Stimulated activated CD8-positive, alpha-beta memory T cell treated with anti-CD3 and anti-CD28 coated beads, Interleukin-7, amount 100 ng/mL, for 24 hours (primary cell): ENCODE measurements at places on chromosomes 12 and 14.

DNA sequence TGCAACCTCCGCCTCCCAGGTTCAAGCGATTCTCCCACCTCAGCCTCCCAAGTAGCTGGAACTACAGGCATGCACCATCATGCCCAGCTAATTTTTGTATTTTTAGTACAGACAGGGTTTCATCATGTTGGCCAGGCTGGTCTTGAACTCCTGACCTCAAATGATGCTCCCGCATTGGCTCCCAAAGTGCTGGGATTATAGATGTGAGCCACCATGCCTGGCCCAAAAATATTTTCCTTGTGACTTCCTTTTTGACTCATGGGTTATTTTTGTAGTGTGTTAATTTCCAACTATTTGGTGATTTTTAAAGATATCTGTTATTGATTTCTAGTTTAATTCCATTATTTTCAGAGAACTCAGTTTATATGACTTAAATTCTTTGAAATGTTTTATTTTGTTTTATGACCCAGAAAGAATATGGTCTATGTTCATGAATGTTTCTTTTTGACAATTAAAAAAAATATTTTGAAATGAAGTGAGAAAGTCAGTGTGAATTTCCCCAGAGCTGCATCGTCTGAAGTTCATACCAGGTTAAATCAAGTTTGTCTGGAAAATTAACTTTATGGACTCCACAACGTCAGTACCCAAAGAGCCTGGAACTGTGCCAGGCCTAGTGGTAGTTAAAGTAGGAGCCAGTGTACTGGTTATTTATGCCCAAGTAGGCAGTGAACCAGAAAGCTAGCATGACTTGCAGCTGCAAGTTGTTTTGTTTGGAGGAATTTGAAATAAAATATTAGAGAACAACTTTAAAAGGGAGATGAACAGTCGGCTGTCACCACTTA lies 2.8 kb upstream of the CDKL1 start:
- no peak for DNase-seq

- DNase-seq = no peak
These were observed 6.6 kb downstream of the BRF1 start for GRCh38 chr14:105294142-105294597.

DNA sequence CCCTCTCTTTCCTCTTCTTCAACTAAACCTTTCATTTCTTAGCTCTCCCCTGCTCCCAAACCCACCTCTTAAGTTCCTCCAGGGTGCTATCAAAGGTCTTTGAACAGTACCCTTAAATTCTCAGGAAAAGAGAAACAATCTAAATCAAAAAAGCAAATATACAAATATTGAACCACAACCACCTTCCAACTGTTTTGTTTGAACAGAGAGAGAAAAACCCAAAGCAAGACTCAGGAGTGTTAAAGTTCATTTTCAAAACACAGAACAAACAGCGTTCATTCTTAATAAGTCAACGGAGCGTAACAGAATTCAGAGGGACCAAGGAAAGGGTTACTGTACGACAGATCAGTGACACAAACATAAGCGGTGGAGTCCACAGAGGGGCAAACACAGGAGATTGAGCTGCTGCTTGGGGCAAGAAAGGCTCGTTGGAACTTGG lies 73.3 kb downstream of the NDUFA12 start:
- DNase-seq = no peak

DNA sequence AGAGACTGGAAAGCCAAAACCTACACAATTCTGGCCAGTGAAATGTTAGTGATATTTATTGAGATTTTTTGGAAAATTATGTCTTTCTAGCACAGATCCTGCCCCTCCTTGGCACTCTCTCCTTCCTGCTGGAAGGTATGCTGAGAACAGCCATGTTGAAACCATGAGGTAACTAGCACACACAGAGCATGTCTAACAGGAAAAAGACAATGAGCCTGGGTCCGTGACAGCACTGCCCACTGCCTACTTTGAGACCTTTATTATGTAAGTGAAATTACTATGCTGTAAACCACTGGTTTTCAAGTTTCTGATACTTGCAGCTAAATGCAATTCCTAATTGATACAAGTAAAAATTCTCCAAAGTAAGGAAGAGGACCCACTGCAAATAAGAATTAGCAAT lies 81.6 kb upstream of the SINHCAF start:
- no peak for DNase-seq

GRCh38 chr12:93033948-93034347 lies 104.9 kb upstream of the EEA1 start:
- no peak for DNase-seq

DNA sequence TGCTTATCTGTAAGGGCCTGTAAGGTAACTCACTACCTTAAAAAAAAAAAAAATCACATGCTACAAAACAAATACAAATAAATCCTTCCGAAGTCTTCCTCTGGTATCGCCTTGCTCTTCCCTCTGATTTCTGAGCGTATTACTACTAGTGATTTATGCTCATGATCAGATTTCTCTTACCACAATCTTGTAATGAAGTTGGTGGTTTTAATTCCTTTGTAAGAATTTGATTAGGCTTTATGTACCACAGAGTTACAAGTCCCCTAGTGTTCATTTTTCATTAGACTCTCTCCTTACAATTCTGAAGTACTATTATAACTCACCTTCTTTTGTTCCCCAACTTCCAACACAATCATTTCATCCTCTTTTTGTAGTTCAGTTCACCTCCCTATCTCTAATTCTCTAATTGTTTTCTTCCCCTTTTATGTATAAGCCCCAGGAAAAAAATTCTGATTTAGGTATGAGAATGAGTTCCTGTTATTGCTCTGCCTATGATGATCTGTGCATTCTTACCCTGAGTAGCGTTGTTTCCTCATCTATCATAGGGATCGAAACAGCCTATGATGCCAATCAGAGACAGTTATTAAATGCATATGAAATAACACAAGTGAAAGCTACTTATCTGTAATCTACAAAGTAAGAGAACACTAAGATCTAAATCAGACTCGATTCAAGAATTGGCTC lies 81.5 kb downstream of the EPS8 start:
- no peak for DNase-seq

GRCh38 chr14:64438181-64438841 lies 27.0 kb upstream of the AKAP5 start:
- DNase-seq = no peak

- DNase-seq = no peak
These were observed 39.4 kb downstream of the HNRNPC start for GRCh38 chr14:21229821-21230220.

DNA sequence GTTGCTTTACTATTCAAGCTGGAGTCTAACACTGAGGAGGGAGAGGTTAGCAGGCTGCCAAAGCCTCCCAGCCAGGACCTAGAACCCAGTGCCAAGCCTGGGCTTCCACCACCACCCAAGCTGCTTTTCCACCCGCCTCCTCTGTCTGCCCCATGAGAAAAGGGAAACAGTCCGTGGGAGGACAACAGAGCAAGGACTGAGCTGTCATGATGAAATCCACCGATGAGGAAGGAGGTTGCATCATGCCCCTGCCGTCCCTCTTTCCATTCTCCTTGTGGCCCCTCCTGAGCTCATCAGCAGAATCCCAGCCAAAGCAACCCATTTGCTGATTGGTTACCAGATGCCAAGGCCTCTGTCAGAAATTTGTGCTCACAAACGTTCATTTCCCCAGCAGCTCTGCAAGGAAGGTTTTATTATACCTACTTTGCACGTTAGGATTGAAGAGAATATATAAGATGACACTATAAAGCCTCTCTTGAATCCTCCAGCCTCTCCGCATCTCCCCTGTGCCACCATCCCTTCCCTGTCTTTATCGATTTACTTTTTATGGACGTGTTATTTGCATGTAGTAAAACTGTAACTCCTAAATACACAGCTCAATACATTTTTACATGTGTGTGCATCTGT lies 6.3 kb upstream of the SERPINA1 start:
- no peak for DNase-seq

DNA sequence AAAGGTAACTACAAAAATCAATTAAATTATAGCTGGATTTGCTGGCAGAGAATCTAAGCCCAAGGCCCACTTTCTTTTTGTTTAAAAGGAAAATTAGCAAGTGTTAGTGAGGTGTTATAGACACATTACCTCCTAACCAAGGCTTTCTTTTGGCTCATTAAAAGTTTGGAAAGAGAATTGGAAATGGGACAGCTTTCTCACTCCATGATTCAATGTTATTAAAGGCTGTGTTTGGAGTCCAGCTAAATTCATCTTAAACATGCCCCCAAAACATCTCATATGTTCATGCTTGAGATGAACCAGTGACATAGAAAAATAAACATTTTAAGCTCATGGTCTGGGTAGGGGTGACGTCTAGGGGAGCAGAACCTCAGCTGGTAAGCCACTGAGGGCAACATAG lies 13.4 kb upstream of the PGF start:
- DNase-seq = no peak

- no peak for DNase-seq
These were observed 274.7 kb downstream of the SEC23A start for GRCh38 chr14:38828183-38828827.

GRCh38 chr14:24181371-24182077 lies 7.1 kb downstream of the IPO4 start:
- no peak for DNase-seq

DNA sequence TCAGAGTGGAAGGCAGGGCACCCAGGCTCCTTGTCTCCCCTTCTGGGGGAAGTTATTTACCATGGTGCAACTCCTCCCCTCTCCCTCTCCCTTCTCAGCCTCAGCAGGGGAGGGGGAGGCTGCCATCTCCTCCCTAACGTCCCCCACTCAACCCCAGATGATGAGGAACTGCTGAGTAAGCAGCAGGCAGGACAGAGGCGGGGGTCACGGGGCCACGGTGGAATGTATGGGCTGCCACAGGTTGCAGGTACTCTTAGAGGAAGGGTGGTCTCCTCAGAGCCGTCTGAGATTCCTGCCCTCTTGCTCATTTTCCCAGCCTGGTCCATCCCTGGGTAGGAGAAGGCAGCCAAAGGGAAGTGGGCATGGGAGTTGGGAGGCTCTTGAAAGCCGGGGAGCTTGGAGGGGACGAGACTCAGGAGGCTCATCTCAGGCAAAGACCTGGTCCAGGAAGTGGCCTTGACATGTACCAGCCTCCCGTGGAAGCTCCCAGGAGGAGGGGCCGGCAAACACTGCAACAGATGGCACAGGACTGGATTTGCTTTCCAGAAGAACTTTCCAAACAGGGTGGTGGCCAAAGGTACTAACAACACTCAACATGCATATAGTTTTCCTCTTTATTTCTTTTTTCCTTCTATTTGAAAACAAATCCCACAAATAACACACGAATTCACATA lies 19.0 kb downstream of the RIN3 start:
- no peak for DNase-seq

DNA sequence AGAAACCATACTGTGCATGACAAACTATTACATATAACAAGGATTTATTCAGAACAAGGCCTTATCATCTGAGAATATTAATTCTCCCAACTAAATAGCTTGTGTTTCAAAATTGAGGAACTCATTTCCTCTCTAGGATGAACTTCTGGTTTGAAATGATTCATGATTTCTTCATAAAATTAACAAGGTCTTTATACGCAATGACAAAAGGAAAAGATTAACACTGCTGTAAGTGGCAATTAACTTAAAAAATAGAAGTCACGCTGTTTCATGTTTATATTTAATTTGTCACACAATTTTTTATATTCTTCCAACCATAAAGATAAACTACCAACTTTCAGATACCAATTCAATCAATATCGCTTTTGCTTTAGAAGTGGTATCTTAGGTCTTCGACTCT lies 80.8 kb downstream of the GRIP1 start:
- DNase-seq = no peak

DNA sequence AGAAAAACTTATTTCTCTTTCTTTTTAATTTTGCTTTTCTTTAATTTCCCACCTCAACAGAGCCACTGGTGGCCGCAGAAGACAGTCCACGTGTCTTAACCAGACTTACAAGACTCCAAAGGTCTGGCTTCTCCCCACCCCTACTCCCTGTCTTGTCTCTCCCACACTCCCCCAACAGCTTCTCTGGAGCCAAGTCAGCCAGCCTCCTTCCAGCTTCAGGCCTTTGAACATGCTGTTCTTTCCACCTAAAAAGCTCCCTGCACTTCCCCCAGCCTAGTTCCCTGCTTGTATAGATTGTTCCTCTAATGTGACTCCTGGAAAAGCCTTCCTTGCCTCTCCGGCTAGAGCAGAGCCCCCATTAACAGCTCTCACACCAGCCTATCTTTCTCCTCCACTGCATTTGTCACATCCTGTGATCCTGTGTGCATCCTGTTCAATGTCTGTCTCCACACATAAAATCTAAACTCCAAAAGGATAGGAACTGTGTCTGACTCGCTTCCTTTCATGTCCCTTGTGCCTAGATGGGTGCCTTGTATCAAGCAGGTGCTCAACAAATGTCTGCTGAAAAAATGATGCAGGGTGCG lies 7.8 kb upstream of the DYNLL1 start:
- DNase-seq = no peak

GRCh38 chr14:103973354-103973753 lies 31.0 kb upstream of the RD3L start:
- no peak for DNase-seq

- DNase-seq = no peak
These were observed 7.1 kb downstream of the METAP2 start for GRCh38 chr12:95481072-95481471.

GRCh38 chr14:74064426-74064825 lies 19.8 kb downstream of the ALDH6A1 start:
- DNase-seq = no peak

DNA sequence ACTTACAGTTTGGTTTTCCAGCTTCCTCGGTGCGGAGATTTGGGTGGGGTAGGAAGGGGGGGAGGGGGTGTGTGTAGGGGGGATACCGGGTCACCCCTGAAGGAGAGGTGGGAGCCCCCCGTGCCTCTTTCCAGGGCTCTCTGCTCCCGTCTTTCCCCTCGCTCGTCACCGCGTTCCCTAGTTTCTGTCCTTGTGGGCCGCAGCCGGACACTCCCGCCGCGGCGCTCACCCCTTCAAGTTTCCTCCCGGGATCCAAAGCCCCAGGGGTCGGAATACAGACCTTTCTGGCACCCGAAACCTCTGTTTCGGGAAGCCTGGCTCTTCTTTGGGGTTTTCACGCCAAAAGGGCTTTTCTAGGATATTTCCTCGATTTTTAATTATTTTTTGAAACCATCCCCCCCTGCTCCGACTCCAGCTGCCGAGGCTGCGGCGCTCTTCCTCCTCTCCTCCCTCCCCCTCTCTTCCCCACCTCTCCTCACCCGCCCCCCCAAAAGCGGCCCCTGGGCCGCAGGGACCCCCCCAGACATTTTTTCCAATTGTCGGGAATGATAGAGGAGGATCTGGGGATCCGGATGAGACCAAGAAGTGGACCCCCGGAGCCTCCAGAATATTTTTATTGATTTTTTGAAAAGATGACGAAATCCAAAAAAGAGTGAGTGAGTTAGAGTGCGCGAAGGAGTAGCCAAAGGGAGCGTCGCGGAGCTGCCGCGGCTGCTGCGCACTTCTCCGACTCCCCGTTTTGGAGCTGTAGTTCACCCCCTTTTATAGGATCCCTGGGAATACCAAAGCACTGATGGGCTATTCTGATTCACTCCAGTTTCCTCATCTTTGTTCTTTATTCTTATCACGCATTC lies 1.7 kb downstream of the CCND2 start:
- no peak for DNase-seq

- DNase-seq = no peak
These were observed 2.4 kb upstream of the RARG start for GRCh38 chr12:53234271-53234914.
